ENCODE measurements at places on chromosomes 13 and 19.

DNA sequence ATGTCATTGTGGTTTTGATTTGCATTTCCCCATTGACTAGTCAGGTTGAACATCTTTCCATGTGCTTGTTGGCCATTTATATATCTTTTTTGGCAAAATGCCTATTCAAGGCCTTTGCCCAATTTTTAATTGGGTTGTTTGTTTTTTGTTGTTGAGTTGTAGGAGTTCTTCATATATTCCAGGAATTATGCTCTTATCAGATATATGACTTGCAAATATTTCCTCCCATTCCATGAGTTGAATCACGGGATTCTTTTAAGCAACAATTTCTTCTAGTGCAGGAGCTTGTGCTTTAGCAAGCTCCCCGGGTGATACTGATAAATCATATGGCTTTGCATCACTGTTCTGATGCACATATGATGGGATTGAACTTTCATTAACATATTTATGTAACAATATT is 47.0 kb upstream of the FLT1 start:
- DNase-seq = no peak

DNA sequence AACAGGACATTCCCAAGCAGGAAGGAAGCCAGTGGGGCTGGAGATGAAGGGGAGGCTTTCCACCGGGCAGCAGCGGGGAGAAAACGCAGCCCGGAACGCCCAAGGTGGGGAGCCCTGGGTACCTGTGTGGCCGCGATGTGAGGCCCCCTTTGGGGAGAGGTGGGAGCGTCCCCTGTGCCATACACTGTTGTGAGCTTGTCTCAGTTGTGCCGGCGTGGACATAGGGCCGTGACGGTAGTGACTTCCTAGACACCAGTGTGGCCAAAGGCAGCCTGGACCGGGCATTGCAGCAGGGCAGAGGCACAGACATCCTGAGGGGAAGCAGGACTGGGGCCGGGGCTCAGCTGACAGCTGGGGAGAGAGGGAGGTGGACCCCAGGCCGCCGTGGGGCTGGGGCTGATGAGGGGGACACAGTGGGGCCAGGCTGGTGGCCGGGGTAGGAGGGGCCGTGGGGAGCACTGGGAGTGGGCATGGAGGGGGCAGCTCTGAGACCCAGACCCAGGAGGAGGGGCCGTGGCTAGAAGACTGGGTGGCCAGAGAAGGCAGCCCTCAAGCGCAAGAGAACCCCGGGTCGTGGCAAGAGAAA is 38.5 kb upstream of the TFDP1 start:
- DNase-seq = peak; percentile 63

GRCh38 chr13:26855921-26856320 is 95.3 kb upstream of the GPR12 start:
- no peak for DNase-seq

- DNase-seq = peak; percentile 80
Observed at GRCh38 chr13:57629821-57630235, 1.7 kb upstream of the PCDH17 start.

- DNase-seq = no peak
Observed at GRCh38 chr13:50153401-50153800, 138.2 kb downstream of the KCNRG start.

DNA sequence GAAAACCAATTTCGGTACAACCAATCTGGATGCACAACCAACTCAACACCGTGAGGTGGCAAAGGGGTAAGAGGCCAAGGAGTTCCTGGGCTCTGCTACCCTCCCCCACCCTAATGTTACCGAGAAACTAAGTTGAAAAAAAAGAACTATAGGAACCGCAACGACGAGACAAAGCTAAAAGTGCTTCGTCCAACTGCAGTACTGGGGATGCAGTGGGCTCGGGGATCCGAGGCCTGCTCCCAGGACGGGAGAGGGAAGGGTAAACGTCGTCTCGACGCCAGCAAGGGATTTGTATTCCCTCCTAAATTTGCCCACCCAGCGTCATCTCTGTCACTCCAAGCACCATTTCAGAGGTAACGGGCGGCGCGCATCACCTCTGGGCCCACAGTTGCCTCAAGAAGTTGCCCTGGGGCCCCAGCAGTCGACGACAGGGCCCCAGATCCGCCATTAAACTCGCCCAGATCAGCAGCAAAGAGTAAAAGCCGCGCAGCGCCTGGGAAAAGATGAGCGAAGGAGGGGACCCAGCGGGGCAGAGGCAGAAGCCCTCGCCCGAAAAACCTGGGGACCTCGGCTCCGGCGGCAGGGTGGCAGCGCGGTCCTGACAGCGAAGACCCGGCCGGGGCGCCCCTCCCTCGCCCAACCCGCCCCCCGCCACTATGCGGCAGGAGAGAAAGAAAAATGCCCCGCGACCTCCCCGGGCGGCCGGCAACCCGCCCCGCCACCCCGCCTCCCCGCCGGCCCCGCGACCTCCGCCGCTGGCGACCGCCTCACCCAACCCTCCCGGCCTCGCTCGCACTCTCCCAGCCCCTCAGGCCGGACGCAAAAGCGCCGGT is 752 bp downstream of the ZMYM5 start:
- peak; percentile 71 for DNase-seq

GRCh38 chr13:93472814-93473296 is 246.2 kb downstream of the GPC6 start:
- DNase-seq = no peak

- peak; percentile 77 for DNase-seq
Observed at GRCh38 chr19:32339988-32340874, 5.2 kb upstream of the ZNF507 start.
